ENCODE measurements at places on chromosomes 5 and 9.

GRCh38 chr9:98378206-98378780, 122.8 kb upstream of the TBC1D2 start:
- DNase-seq: no peak

DNA sequence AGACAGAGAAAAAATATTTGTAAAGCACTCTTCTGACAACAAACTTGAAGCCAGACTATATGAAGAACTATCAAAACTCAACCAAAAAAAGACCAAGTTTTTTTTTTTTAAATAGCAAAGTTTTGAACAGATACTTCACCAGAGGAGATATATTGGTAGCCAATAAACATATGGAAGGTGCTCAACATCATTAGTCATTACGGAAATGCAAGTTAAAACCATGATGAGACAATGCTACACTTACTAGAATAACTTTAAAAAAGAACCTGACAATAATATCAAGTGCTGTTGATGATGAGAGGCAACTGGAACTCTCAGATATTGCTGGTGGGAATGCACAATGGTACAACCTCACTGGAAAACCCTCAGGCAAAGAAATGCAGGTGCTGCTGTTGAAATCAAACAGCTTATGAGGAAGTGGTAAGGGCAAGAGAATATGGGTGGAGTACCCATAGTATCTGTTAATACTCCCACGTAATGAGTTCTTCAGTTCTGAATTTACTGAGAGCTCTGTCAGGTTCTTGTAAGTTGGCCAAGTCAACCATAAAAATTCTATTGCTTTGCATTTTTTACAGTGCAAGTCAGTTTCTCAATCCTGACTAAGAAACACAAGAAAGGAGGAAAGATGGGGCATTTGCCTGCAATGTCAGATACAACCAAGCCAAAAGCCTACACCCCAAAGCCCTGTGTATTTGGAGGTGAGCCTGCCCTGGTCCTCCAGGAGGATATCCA, 87.3 kb upstream of the GNAQ start:
- peak; percentile 37 for DNase-seq

GRCh38 chr9:16442622-16443021, 427.8 kb downstream of the BNC2 start:
- no peak for DNase-seq

- no peak for DNase-seq
Measured at GRCh38 chr5:110880413-110880812, 141.6 kb downstream of the SLC25A46 start.

DNA sequence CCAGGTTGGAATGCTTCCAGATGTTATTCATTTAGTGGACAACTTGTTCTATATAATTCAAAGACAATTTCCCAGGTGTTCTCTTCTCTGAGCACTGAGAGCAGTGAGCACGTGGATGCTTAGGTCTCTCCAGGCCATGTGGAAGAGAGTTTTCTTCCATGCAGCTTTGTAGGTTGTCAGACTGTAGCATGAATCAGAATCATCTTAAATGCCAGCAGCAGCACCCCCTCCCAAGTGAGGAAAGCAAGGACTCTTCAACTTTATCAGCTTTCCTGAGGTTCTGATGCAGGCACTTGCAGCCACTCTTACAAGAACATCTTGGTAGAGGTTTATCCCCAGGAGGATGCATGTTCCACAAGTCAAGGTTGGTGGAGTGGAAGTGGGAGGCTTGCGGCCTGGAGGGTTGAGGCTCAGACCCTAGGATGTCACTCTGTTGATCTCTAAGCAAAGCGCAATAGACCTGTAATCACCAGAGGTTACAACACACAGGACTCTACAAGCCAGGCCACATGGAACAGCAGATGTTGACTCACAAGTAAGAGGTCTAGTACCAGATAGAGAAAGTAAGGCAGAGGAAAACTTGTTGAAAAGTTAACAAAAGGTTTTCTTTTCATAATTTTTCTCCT, 47.7 kb downstream of the UGCG start:
- DNase-seq: no peak

DNA sequence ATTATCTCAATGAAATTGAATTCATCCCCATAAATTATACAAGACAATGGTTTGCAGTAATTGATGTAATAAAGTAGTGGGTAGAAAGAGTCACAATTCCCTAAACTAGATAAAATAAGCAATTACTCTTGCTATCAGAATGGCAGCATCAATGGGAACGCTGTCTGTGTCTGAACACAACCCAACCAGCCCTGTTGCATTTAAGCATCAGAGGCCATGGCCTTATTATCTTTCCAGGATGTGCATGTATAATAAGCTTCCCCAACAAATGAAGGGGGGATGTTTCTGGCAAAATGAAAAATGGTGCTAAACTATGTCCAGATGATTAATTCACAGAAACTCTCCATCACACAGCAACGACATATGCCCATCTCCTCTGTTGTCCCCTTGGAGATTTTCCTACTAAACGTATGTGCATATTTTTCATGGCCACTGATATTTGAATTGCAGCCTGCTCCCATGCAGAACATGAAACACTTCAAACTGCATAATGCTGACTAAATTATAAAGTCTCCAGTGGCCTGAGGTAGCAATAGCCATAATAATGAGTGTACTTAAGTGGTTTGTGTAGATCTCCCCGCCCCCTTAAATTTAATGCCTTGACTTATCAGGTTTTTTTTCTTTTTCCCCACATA, 306.9 kb upstream of the ADAMTS16 start:
- DNase-seq: no peak

DNA sequence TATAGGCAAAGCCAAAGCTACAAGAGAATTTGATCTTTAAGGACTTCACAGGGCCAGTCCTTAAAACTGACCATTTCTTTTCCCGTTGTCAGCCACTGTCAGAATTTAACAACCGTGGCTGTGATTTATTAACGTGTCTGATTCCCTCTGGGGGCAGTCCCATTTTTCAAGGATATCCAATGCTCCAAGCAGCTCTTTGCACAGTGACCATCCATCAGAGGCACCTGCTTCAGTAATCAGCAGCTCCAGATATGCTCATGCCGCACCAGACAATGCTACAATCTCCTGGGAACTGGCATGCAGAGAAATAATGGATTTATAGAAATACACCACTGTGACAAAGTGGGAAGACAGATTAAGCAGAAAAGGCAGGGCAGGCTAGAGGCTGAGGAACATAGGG, 163.3 kb upstream of the PPP1R2B start:
- no peak for DNase-seq

DNA sequence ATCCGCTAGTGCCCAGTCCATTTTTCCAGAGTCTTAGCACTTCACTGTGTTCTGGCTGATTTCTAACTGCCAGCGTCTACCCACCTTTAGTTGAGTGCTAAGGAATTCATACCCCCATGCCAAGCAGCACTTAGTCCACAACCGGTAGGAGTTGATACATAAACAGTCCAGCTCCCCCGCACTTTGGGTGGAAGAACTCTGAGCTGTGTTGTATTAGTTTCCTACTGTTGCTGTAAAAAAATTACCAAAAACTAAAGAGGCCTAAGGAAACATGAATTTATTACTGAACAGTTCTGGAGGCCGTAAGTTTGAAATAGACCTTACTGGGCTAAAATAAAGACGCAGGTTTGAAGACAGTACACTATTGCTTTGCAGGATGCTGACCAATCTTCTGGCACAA, 87.6 kb downstream of the SLC24A2 start:
- no peak for DNase-seq

All from CD14-positive monocyte (primary cell).